Kidney capillary endothelial cell (primary cell): ENCODE measurements at places on chromosomes 13 and 19.

DNA sequence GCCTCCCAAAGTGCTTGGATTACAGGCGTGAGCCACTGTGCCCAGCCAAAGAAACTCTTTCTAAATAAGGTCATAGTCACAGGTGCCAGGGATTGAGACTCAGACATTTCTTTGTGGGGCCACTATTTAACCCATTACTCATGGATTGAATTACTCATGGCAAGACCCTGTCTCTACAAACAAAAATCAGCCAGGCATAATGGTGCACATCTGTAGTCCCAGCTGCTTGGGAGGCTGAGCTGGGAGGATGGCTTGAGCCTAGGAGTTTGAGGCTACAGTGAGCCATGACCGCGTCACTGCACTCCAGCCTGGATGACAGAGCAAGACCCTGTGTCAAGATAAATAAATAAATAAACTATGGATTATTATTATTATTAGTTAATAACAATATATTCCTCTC, 3.6 kb upstream of the KLF2 start:
- no peak for DNase-seq

GRCh38 chr13:67147342-67148133, 82.6 kb downstream of the PCDH9 start:
- peak; percentile 60 for DNase-seq

- DNase-seq: no peak
Measured at GRCh38 chr13:27211271-27211670, 39.7 kb upstream of the USP12 start.

DNA sequence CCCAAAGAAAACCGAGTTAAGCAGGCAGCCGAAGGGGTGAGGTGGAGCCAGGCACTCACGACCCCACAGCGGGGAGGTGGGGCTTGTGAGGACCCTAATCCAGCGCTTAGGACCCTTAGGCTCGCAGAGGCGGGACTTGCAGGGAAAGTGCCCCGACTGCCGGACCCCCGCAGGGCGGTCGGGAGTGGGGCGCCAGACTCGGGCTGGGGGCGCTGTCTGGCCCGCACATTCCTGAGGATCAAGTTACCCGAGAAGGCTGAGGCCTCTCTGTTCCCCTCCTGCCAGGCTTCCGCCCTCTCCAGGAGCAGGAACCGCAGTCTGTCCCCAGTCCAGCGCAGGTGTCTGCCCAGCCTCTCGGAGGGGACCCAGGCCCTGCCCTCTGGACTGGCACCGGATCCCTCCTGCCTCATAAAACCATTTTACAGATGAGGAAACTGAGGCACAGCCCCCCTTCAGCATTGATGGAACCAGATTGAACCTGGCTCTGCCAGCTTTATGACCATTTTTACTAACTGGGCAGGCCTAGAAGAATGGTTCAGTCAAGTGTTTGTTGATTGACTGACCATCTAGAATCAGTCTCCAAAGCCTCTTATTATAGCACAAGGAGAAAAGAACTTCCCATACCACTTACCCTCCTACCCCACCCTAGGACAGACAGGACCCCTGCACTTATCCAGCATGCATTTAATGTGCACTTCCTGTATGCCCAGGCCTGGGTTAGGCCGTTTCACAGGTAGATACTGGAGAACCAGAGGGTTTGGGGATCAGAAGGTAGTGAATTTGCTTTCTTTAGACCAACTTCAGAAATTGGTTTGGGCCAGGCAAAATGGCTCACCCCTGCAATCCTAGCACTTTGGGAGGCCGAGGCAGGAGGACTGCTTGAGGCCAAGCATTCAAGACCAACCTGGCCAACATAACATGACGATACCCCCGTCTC, 6.7 kb upstream of the JUND start:
- DNase-seq: no peak

DNA sequence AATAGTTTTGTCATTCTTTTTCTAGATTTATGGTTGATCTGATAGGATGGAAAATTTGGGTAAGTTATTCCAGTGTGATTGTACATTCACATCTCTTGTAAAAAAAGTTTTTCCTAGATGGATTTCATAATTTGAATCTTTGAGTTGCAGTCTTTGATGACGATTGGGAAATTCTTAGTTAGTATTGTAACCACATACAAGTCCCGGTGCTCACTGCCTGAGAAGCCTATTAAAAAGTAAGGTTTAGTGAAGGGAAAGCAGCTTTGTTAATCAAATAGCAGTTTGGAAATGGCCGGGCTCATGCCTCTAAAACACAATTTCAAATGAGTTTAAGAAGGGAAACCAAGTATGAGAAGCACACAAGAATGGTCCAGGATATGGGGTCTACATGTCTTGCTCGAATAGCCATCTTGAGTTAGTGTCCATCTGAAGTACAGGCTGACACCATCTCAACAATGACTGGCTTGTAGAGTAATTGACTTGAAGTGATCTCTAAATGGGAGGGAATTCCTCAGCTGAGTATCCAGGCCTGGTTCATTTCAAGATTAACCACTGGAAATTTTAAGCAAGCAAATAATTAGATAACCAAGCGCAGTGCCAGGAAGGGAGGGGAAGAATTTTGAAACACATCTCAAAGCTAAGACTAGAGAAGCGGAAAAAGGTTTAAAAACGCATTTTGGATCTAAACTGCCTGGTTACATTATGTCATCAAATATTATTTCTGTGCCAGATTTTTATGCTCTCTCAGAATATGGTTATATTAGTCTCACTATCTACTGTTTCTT, 1145.6 kb upstream of the MIR17HG start:
- DNase-seq: no peak

- peak; percentile 10 for DNase-seq
Measured at GRCh38 chr13:26719356-26719945, 41.1 kb downstream of the GPR12 start.

DNA sequence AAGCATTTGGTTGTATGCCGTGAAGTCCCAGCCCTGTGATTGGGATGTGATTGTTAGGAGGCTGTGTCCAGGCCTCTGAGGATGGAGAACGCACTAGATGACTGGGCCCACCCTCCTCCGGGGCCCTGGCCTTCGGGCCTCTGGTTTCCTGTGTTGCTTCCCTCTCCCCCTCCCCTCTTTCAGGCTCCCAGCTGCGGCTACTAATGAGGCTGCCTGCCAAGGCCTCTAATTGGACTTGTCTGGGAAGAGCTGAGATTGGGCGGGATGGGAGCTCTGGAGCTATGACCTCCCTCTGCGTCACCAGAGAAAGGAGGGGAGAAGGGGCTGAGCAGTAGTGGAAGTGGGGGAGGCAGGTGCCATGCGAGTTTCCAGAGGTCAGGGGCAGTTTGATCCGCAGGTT, 9.9 kb downstream of the PTH2 start:
- no peak for DNase-seq

GRCh38 chr19:1522838-1523237, 1.0 kb upstream of the PLK5 start:
- no peak for DNase-seq

GRCh38 chr19:45500918-45501729, 2.9 kb downstream of the PPM1N start:
- no peak for DNase-seq

DNA sequence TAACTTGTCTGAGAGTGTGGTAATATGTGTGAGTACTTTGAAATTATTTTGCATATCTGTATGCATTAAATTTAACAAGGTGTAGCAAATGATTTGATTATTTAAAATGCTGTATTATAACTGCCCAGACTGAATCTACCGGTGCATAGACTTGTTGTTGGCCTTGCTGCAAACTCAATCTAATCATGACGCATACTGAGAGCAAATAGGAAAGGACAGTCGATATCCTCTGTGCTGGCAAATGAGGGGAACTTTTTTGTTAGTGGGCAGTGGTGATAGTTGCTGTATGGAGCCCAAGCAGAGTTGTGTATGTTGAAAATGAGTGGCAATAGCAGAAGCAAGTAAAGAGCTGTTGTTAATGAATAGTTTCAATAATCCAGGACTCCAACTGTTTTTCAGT, 127.4 kb downstream of the LMO7 start:
- no peak for DNase-seq

- no peak for DNase-seq
Measured at GRCh38 chr13:113901231-113901630, 37.4 kb upstream of the GAS6 start.

DNA sequence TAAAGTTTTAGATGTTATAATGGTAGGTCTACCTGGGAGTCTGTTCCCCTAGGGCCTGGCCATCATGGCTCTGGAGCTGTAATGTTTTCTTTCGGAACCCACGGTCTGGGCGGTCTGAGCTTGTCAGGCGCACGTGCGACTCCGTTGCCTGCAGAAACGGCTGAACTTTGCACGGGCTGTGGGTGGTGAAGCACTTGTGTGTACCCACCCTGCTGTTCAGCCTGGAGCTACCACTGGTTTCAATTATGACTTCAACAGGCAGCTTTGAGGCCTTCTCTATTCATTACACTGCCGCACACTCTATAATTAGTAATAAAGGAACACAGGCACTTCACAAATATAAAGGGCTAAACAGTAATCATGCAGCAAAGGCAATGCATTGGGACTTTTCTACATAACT, 6.0 kb downstream of the PCDH8 start:
- DNase-seq: no peak

- DNase-seq: no peak
Measured at GRCh38 chr19:1646659-1647453, 5.6 kb downstream of the TCF3 start.

DNA sequence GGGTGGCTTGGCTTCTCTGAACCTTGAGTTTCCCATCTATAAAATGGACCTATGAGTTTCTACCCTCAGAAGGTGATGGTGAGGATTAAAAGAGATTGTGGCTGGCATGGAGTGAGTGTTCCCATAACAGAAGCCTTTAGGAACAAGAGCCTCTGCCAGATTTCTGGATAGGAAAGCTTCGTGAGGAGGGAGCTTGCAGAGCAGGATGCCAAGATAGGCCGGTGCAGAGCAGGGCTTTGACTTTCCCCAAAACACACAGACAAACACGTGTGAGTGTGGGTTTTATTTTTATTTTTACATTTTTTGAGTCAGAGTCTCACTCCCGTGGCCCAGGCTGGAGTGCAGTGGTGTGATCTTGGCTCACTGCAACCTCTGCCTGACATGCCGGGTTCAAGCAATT, 3.7 kb upstream of the CNN1 start:
- no peak for DNase-seq

- no peak for DNase-seq
Measured at GRCh38 chr13:106183410-106184065, 351.9 kb downstream of the EFNB2 start.

- no peak for DNase-seq
Measured at GRCh38 chr13:52810526-52810925, 37.9 kb downstream of the PCDH8 start.

GRCh38 chr19:55111238-55111831, 6.1 kb downstream of the PPP1R12C start:
- no peak for DNase-seq

DNA sequence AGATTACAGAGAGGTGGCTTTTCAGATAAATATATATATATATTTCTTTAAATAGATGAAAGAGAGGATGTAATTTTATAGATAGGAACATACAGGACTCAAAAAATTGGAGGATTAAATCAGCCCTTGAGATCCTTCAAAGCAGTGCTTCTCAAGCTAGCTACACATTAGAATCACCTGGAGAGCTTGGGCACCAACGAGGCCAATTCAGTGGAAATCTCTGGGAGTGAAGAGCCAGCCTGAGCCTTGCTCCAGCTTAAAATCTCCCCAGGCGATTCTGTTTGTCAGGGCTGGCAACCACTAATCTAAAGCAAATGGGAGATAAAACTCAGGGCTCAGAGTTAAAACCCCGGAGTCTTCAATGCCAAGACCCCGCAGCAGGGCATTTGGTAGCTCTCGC, 15.0 kb upstream of the CLN5 start:
- no peak for DNase-seq

- DNase-seq: no peak
Measured at GRCh38 chr19:15422296-15423075, 3.7 kb upstream of the AKAP8L start.

DNA sequence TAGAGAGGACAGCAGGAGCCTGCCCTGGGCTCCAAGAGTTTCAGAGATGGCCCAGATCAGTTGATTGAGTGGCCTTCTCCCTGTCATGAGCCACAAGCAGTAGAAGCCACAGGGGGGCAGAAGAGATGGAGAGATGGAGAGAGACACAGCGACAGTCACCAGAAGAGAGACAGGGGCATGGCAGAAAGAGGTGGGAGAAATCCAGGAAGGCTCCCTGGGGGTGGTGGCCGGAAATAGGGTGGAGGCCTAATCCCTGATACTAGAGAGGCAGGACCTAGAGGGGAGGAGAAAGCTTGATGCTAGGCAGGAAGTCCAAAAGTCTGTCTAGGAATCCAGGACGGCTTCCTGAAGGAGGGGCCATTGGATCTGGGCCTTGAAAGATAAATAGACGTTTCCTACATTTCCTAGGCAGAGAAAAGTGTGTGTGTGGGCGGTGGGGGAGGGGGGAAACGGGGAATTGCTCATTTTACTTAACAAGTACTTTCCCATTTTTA, 9.6 kb upstream of the TPM4 start:
- peak; percentile 84 for DNase-seq

DNA sequence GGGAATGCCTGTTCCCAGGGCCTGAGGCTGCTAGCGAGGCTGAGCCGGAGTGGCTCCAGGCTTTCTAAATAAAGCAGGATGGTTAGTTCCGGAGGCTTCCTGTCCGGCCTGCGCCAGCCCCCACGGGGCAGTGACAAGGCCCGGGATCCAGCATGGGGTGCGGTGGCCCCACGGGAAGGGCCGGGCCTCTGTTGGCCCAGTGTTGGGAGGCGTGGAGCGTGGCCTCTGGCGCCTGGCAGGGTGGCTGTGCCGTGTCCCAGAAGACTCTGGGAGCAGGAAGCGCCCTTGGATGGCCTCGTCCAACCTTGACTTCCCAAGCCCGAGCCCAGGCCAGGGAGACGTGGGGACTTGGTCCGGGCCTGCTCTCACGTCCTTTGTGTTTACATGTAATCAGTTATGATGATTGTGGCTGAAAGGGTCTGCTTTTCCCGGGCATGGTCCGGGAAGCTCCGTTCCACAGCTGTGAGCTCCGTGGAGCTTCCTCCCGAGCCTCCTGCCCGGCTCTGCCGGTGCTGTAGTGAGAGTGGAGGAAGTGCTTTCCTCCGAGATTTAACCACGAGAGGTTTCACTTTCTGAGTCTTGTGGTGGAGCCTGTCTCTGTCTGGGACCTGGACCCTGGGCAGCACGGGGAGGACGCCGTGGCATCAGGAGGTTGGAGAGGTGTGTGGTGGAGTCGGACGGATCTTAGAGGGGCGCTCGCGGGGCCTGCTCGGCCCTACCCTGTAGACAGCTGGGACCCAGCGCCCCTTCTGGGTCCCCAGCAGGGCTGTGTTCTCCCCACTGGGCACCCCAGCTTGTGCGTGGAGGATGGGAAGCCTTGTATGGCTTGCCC, 4.6 kb downstream of the GNA11 start:
- peak; percentile 50 for DNase-seq

DNA sequence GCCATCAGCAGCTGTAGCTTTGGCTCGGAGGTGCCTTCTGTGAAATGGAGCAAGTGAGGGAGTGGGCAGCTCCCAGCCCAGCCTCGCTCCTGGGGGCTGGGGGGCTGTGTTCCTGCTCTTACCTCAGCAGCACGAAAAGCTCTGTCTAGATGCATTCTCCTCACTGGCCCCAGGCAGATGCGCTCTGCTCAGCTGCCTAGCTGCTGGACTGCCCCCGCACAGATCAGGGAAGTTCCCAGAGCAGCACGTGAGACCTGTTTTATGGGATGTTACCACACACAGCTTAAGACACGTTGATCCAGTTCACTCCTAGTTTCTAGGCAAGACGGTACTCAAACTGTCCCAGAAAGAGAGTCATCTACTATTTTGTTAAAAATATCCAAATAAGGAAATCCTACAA, 13.6 kb downstream of the LCP1 start:
- no peak for DNase-seq

- DNase-seq: peak; percentile 3
Measured at GRCh38 chr19:24054044-24054935, 32.7 kb upstream of the ZNF254 start.
